ENCODE measurements at places on chromosomes 11 and 22.
A peak's percentile ranks its signal among the peaks of the same experiment; 100 is the strongest.

- DNase-seq = no peak
Observed at GRCh38 chr11:36077886-36078685, 134.2 kb downstream of the LDLRAD3 start.

DNA sequence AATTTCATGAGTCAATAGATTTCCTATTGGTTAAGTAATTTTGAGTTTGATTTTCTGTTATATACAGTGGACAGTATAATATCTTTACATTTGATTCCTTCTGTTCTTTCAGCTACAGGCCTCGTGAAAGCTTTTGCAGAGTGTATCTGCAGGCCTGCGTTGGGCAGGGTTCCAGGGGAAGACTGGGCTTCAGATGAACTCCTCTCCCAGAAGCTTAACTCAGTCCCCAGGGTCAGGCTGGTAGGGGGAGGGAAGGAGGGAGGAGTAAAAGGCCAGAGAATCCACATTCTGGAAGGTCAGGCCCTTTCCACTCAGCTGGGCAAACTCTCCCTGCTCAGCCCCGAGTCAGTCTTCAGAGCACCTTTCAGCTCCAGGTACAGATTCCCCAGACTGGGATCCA, 100.4 kb upstream of the NECTIN1 start:
- DNase-seq = no peak

GRCh38 chr11:116217006-116217405, 555.8 kb downstream of the BUD13 start:
- peak; percentile 30 for DNase-seq

DNA sequence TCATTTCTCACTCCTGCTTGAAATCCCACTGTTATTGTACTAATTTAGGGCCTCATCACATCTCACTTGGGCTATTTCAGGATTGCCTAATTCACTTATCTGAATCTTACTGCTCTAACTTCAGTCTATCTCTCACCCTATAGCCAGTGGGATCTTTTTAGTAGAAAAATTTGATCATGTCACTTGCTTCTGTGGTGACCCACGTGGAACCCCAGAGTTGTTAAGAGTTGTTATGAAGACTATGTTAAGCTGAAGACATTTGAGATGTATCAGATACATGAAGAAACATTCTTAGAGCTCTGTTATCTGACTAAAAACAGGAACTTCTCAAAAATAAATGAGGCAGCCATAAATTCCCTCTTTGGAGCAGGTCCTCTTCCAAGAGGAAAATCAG, 1375.6 kb upstream of the TENM4 start:
- DNase-seq = no peak

DNA sequence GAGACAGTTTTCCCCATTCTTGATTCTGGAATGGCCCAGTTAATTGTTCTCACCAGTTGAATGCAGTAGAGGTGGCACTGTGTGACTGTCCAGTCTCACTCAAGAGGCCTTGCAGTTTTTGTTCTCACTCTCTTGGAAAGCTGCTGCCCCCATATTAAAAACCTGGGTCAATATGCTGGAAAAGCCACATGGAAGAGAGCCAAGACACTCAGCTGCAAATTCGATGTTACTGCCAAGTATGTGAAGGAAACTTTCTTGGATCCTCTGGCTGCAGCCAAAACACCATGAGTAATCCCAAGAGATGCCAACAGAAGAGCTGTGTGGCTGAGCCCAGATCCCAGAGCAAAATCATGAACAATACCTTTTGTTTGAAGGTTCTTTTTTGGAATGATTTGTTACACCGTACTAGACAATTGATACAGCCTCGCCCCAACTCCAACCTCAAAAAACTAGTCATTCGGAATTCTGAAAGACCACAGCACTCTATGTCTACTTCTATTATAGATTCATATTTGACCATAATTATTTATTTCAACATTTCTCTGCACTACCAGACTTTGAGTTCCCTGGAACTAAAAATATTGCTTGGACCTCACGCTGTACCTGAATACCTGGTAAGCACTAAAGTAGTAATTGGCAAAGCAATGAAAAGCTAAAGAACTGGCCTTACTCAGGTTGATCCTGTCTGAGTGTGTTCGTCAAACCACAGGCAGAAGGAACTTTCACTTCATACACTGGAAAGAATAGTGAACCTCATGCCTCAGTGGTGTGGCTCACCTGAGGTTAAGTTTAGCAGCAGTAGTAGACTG, 378.8 kb downstream of the ETS1 start:
- no peak for DNase-seq

- no peak for DNase-seq
Observed at GRCh38 chr11:69876013-69876412, 56.8 kb upstream of the FGF3 start.

DNA sequence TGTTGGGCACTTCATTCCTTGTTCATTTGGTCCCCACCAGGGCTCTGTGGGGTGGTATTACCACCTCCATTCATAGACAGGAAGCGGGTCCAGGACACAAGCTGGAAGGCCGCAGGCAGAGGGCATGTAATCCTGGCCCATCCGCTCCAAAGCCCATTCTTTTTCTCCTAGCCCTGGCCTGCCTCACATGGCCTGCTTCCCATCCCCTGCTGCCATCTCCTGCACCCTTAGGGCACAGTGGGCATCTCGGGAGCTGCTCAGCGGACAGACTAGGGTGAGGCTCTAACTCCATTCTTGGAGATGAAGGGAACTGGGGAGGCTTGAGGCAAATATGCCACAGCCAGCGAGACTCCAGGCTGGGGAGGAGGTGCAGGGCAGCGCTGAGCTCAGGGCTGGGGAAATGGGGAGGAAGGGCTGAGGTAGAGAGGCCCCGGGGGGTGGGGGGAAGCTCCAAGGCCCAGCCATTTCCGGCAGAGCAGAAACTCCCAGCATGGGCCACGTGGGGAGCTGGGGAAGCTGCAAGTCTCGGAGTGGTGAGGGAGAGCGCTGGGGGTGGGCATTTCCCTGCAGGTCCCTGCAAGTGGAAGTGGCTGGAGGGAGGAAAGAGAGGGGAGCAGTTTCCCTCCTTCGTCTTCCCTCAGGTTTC, 14.3 kb upstream of the BCL9L start:
- DNase-seq = peak; percentile 74

DNA sequence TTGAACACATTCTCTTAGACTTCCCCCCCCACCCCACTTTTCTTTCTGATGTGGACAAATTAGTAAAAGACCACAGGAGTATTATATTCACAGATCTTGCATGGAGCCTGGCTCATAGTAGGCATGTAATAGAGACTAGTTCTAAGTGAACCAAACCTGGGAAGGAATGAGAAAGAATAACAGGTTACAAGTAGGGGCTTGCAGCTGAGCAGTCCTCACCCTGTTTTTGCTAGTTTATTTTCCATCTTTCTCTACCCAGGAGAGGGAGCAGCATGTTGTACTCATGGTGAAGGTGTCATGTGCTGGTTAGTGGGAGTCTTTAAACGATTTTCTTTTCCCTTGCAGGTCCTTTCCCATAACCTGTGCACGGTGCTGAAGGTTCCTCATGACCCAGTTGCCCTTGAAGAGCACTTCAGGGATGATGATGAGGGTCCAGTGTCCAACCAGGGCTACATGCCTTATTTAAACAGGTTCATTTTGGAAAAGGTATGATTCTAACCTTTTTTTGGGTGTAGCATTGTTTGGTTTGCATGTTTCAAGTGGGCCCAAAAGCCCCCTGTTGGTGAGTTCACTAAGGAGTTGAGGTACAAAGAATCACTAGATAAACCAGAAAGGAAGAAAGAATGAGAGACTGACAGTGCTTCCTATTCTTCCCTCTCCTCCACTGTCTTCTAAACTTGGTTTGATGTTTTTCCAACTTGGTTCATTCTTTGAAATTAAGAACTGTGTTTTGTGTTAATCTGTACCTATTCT, 30.1 kb downstream of the SWAP70 start:
- DNase-seq = no peak

DNA sequence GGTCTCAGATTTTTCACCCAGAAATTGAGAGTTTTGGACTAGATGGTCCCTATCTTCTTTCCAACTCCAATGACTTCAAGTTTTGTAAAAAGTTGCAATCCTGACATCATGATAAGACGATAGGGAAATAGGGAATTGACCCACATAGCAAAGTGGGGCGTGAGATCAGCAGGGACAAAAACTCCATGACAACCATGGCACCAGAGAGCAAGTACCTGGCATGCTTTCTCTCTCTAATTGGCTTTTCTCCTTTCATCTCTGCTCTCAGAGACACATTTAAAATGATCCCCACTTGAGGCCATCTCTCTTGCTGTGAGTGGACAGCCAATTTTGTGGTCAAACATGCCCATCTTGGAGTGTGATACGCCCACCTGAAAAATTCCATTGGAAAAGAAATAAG, at the start of gene OR5AN1:
TSS of gene OR5AN1 (plus strand) at position 301 of the 400 bp plus-strand sequence. CDS start 5,564 bp downstream, outside the sequence.
- no peak for DNase-seq

GRCh38 chr22:20396639-20397038, 2.7 kb downstream of the ZNF74 start:
- no peak for DNase-seq

DNA sequence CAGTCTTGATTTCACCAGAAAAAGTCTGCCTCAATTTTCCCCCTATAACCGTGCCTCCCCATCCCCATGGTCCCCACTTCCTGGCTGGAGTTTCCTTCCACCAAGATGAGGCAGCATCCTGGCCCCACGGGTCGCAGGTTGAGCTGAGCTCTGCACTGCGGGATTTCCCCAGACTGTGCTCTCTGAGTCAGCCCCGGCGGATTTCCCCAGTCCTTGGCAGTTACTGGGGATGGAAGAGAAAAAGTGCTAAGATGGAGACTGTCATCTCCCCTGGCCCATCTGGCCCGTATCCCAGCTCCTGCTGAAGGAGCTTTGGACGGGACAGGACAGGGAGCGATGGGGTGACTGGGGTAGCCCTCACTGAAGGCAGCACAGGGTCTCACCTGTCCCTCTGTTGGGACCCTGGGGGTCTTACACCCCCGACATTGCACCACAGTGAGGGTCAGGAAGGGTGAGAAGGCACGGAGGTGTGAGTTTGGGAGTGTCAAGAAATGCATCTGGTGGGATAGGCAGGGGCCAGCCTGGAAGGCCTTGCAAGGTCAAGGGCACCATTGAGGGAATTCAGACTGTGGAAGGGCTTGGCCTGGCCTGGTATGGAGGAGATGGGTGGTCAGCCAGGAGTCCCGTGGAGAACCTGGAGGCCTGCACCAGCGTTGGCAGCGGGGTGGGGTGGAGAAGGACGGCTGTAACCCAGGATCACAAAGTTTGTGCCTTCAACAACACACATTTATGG, 36.5 kb downstream of the NADSYN1 start:
- peak; percentile 78 for DNase-seq

DNA sequence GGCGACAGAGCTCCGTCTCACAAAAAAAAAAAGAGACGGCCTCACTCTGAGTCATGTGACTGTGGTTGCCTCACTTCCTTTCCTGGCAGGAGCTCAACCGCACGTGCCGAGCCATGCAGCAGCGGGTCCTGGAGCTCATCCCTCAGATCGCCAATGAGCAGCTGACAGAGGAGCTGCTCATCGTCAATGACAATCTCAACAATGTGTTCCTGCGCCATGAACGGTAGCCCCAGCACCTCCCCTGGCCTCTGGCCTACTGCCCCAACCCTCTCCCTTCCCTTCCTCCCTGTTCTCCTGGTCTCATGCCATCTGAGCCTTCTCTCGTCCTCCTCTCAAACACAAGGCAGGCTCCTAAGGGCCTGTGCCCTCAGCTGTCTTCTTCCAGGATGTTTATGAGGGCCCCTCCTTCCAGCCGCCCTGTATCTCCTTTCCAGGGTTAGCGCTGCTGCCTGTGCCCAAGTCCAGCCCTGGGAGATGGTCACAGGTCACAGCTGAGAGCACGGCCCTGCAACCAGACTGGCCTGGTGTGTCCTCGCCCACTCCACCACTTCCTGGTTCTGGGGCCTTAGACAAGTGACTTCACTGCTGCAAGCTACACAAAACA, 30.7 kb downstream of the TOM1 start:
- peak; percentile 74 for DNase-seq

GRCh38 chr11:130611791-130612251, 163.4 kb downstream of the ADAMTS15 start:
- no peak for DNase-seq

GRCh38 chr11:72061739-72062396, 18.5 kb downstream of the NUMA1 start:
- DNase-seq = no peak

DNA sequence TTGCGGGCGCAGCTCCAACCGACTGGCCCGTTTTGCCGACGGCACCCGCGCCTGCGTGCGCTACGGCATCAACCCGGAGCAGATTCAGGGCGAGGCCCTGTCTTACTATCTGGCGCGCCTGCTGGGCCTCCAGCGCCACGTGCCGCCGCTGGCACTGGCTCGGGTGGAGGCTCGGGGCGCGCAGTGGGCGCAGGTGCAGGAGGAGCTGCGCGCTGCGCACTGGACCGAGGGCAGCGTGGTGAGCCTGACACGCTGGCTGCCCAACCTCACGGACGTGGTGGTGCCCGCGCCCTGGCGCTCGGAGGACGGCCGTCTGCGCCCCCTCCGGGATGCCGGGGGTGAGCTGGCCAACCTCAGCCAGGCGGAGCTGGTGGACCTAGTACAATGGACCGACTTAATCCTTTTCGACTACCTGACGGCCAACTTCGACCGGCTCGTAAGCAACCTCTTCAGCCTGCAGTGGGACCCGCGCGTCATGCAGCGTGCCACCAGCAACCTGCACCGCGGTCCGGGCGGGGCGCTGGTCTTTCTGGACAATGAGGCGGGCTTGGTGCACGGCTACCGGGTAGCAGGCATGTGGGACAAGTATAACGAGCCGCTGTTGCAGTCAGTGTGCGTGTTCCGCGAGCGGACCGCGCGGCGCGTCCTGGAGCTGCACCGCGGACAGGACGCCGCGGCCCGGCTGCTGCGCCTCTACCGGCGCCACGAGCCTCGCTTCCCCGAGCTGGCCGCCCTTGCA, 1.0 kb downstream of the FJX1 start:
- DNase-seq = peak; percentile 58

DNA sequence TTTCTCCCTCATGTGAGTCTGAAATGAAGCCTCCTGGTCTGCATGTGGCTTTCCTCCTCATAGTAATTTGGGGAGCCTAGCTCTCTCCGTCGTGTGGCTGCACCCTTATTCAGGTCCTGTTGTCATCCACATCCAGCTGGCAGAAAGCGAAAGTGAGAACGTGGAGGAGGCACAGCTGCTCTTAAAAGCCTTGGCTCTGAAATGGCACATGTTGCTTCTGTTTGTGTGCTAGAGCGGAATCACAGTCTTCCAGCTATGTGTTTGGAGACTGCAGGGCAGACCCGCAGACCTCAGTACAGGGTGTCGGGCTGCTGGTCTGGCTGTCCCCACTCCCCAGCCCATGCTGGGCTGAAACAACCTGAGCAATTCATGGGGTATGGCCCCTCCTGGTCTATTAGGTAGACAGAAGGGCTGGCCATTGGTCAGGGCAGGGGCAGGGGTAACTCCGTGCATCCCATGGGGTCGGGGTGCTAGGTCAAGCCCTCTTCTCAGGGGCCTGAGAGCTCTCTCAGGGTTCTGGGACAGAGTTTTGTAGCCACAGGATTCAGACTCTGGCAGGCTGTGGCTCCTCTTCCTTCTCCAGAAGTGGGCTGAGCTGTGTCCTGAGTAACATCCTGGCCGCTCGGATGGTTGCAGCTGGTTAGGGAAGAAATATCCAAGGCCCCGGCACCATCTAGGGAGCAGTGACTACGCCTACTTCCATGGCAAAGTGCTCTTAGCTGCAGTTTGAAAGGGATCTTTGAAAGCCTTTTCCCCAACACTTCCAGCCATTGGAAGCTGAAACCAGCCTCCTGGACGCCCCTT, 50.6 kb downstream of the C11orf96 start:
- DNase-seq = no peak

DNA sequence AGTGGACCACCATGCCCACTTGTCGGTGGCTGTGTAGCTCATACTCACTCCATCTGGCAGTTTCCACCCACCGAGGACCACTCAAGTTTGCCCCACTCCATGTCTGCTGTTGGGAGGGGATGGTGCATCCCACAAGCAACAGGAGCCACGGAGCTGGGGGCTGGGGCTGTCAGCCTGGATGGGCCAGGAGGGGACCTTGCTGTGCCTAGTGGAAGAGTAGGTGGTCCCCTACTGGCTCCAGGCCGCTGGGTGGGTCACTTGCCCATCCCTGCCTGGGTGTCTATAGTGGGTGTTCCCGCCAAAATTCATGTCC, 57.0 kb downstream of the SMIM38 start:
- DNase-seq = no peak

Data from activated T-cell treated with anti-CD3 and anti-CD28 coated beads, Interleukin-2, amount 50 U/mL, for 48 hours (primary cell).